GM12864 (cell line): ENCODE measurements at places on chromosomes 5 and 9.

DNA sequence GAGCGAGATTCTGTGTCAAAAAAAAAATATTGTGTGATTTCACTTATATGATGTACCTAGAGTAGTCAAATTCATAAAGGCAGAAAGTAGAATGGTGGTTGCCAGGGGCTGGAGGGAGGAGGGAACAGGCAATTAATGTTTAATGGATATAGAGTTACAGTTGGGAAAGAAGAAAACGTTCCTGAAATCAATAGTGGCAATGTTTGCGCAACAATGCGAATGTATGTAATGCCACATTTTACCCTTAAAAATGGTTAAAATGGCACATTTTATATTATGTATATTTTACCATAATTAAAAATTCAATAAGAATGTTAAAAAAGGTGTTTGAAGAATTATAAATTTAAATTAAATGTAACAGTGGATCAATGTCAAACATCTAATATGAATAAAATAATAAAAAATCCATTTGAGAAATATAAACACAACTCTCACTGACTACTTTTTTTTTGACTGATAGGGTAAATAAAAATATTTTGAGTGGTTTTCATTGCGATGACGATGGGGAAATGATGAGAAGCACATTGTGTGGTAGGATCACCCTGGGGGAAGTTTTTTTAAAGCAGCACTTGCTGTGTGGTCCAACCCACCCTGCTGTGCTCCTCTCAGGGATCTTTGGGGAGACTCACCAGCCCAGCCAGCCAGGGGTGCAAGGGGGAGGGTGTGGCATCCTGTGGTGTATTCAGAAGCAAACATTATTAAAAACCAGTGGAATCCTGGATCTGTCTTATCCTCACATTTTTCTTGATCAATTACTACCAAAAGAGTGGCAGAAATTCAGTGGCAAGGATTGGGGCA, 4.3 kb downstream of the FYB1 start:
- no peak for DNase-seq

GRCh38 chr5:141412854-141413539, at the start of gene PCDHGA10:
Gene PCDHGA10 (plus strand): TSS chr5:141412987. CDS start chr5:141413176, 189 bp downstream.
- DNase-seq = peak; percentile 70

DNA sequence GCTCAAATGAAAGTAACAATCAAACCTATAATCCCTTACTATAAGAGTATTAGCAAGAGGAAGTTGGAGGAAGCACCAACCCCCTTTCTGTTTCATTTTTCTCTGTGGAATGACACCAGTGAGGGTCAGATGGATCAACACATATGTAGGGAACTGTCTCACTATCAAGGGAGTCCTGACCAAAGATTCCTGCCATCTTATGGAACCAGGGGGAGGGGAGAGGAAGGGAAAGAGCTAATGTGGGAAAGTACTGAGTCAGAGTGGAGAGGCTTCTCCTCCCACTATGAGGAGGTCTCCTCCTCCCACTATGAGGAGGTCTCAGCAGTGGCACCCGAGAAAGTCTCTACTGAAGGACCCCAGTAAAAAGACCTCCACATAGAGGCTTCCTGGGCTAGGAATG, 73.3 kb upstream of the PCSK1 start:
- DNase-seq = no peak

DNA sequence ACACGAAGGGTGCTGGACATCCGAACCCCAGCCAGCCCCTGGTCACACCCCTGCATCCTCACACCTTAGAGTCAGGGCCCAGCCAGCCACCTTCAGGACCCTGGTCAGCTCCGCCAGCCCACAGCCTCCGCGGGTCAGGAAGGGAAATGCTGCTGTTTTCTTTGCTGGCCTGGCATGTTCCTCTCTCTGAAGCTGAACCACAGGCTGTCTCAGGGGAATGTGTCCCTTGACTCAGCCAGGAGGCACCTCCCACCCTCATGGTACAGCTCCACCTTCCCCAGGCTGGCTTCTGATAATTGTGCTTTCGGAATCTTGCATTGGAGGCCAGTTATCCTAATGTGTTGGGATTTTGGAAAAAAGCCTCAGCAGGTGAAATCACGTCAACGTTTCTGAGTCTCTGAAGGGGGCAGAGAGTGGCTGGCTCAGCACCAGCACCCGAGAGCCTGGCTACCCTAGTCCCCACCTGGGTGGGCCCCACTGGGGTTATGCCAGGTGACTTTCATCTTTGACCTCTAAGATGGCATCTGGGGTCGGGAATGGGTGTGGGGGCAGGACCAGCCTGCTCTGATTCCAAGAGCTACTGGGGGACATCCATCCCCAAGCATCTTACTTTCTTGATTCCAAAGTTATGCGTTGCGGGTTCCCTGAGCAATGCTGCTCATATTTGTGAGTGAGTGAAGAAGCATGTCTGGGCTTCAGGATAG, 9.8 kb upstream of the OLFM1 start:
- DNase-seq = no peak

- DNase-seq = no peak
These were observed 25.5 kb downstream of the DDX31 start for GRCh38 chr9:132644251-132644650.

DNA sequence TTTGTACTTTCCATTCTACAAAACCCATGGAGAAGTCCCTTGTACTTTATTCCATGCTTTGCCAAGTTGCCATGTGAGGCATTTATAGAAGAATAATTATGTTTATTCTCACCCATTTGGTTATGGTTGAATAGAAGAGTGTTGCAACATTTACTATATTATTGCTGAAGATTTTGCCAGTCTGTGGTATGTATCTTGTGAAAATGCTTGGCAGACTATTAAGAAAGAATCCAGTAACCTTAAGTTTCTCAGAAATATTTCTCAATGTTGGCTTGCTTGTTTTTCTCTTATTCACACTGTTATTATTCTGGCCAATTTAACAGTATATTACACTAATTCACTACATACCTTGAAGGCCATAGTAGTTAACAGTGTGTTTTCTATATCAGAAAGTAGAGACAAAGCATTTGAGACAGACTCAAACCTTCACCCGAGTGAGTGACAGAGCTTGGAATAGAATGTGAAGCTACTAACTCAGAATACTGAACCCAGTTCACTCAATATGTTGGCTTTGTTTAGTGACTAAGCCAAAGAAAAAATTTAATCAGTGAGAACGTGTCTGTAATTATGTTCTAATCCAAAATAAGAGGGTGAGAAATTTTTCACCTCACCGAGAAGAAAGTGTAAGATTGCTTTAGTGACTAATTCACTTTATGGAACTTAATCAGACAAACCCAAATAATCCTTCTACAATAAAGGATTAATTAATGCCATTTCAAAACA, 184.4 kb downstream of the CWC27 start:
- no peak for DNase-seq

DNA sequence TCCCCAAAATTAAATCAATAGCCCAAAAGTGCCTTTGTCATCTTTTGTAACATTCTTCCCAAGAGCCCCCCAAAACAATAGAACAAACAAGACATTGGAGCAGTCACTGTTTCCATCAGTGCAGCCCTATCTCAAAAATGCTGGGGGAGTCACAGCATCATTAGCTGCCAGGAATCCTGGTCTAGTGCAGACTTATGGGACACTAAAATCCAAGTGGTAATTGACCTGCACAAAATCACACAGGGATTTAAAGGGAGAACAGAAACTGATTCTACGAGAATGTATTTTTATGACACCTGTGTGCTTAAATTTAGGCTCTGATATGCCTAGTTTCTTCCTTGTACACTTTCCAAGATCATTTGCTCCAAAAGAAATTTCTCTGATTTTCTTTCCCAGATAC, 172.9 kb downstream of the GLIS3 start:
- DNase-seq = no peak

DNA sequence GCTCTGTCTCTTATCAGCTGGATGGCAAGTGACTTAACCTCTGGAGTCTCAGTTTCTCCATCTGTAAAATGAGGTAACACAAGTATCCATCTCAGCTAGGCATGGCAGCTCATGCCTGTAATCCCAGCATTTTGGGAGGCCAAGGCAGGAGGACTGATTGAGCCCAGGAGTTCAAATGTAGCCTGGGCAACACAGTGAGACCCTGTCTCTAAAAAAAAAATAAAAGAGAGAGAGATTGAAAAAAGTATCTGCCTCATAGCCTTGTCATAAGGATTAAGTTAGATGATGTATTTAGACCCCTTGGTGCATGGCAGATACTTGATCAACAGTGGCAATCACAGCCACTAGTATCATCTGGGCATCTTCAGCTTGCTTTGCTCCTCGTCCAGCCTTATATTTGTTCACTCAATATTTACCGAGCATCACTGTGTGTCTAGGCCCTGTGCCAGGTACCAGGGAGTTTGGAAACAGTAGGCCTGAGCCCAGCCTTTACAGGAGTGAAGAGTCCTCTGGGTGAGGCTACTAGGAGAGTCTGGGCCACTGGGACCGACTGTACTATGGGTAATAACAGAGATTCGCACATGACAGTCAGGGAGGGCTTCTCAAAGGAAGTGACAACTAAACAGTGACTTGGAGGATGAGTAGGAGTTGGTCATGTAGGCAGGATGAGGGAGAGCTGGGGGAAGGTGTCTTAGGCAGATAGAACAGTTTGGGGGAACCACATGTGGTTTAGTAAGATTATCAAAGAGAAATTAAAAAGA, 34.2 kb downstream of the CORO2A start:
- no peak for DNase-seq

GRCh38 chr5:149961957-149962409, 1.4 kb downstream of the SLC26A2 start:
- DNase-seq = no peak

GRCh38 chr9:31873722-31874121, 510.7 kb upstream of the ACO1 start:
- DNase-seq = no peak
